ENCODE measurements at places on chromosomes 1 and 21.
A peak's percentile ranks its signal among the peaks of the same experiment; 100 is the strongest.

GRCh38 chr21:42262831-42263231 lies 43.9 kb downstream of the ABCG1 start:
- DNase-seq, result no peak

DNA sequence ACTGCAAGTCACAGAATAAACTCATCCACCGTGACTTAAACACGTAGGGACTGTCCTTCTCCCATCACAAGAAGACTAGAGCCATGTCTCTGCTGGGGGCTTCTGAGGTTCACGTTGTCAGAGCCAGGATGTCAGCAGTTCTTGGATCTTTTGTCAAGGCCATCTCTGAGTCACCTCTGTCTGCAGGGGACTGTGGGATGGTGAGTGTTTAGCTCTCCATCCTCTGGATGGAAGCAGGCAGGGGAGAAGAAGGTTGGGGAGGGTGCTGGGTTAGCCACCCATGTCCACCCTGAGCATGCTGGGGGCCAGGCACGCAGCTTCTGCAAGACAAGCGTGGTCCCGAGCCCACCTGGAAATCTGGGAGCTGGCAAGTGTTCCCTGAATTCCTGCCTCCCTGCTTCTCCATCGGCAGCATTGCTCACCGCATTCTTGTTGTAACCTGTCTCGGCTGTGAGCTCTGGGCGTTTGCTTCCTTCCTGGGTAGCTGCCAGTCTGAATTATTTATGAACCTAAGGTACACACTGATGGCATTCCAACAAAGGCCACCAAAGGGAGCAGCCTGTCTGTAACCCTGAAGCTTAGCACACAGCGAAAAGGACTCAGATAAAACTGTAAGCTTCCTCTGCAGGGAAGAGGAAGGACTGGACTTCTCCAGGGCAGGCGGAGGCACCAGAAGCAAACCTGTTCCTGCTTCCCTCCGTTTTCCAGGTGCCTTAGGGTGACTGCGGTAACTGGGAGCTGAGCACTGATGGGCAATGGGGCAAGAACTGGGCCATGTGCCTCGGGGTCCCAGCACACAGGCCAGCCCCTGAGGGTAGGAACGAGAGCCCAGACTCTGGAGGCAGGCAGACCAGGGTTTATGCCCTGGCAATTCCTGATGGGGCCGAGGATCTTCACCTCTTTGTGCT lies 88.6 kb downstream of the RIPK4 start:
- DNase-seq, result no peak

- DNase-seq, result peak; percentile 93
Observed at GRCh38 chr1:90925928-90926869, 95.6 kb downstream of the ZNF644 start.

- no peak for DNase-seq
Observed at GRCh38 chr1:234094172-234094571, 189.7 kb downstream of the SLC35F3 start.

GRCh38 chr1:73593364-73593763 lies 604.6 kb downstream of the LRRIQ3 start:
- DNase-seq, result peak; percentile 24

- no peak for DNase-seq
Observed at GRCh38 chr1:211929683-211930082, 99.1 kb upstream of the LPGAT1 start.

GRCh38 chr1:220186752-220187151 lies 85.5 kb downstream of the RAB3GAP2 start:
- DNase-seq, result no peak

- DNase-seq, result peak; percentile 33
Observed at GRCh38 chr1:89673251-89673650, 40.3 kb downstream of the LRRC8C start.

GRCh38 chr1:85330711-85331290 lies 54.4 kb upstream of the BCL10 start:
- DNase-seq, result no peak

GRCh38 chr1:171174560-171175294 lies 10.4 kb upstream of the FMO2 start:
- DNase-seq, result no peak

DNA sequence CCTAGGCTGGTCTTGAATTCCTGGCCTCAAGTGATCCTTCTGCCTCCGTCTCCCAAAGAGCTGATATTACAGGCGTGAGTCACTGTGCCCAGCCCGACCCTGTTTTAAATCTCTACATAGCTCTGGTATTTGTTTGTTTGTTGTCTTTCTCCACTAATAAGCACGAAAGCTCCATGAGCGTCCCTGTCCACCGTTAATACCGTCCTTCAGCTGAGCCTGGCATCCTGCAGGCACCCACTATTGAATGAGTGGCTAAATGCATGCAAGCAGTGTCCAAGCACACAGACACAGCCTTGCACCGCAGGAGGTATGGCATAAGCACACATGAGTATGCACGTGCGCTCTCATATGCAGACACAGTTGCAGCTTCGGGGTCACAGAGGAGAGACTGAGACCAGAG lies 4.5 kb upstream of the COL16A1 start:
- DNase-seq, result no peak

All from OCI-M1 (cell line).